ENCODE measurements at places on chromosomes 16 and 17. TPM values are rescaled to one million over a fixed set of nuclear protein-coding genes. Genes with fewer than 3 reads are reported as not detected.

- DNase-seq: no peak
Observed at GRCh38 chr17:79090443-79091225, 16.0 kb downstream of the ENGASE start.

DNA sequence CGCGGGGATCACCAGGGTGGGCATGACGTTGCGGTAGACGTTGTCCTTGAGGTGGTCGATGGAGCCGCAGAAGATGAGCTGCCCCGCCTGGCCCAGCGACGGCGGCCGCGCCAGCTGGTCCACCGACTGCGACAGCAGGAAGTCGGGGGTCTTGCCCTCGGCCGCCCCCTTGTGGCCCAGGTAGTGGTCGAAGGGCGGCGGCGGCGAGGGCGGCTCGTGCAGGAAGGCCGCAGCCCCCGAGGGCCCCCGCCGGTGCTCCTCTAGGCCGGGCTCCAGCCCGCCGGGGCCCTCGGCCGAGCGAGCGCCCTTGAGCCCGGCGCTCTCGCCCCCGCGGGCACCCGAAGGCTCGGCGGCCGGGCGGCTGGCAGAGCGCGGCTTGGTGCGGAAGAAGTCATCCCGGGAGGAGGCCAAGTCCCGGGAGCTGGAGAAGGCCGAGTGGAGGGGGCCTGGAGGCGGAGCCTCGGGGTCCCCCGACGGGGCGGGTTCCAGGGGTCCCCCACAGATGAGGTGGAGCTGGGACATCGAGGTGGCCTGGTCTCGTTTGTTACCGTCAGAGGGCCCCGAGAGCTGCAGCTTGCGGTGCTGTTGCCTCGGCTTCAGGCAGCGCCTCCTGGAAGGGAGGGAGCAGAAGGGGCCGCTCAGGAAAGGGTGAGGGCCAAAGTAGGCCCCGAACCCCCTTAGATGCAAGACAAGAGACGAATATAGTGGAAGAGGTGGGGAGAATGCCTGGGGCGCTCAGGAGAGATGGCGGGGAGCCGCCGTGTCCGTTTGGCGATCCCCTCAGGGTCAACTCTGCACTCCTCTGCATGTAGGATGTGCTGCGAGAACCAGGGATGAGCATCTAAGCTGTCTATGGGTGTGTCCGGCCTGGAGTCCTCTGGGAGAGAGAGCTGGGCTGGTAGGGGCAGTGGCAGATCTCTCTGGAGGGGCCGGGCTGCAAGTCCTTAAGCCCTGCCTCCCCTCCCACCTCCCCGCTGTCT is 8.8 kb downstream of the FAM171A2 start:
- no peak for DNase-seq

GRCh38 chr17:63931981-63932561 is at the start of gene CD79B:
Gene CD79B (minus strand): TSS chr17:63932331. CDS start chr17:63932261, 70 bp downstream.
- DNase-seq: no peak

- DNase-seq: no peak
Observed at GRCh38 chr16:101586-101985, 23.6 kb downstream of the MPG start.

GRCh38 chr16:85029981-85030401 is 2.4 kb downstream of the KIAA0513 start:
- DNase-seq: no peak

DNA sequence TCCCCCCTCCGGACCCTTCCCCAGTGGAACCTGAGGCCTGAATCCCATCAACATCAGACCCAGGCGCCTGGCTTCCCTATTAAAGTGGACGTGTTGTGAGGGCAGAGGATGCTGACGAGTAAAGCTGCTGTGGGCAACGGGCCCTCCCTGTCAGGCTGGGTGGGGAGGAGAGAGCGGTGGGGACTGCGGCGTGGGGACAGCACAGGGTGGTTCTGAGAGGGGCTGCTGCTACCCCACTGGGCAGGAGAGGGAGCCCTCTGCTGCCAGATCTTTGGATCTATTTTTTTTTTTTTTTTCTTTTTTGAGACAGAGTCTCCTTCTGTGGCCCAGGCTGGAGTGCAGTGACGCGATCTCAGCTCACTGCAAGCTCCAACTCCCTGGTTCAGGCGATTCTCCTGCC is 5.9 kb downstream of the CA5A start:
- peak; percentile 25 for DNase-seq

DNA sequence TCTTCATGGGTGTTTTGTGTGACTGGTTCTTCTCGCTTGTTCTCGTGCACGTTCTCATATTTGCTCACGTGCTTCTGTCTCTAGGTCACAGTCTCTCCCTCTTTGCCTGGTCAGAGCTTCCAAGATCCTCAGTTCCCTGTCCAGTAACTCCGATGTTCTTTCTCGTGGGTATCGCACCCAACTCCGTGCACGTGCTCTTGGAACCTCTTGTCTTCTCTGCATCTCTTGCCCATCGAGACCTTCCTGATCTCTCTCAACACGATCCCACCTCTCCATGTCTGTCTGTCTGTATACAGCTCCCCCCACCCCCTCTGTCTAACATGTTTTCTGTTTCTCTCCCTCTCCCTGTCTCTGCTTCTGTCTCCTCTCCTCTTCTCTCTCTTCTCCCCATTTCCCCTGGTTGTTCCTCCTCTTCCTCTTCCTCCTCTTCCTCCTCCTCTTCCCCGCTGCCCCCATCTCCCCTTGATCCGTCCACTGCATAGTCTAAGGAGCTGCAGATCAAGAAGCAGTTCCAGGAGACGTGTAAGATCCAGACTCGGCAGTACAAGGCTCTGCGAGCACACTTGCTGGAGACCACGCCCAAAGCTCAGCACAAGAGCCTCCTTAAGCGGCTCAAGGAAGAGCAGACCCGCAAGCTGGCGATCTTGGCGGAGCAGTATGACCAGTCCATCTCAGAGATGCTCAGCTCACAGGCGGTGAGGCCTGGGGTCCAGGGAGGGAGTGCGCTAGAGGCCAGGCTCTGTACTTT is 6.1 kb downstream of the HIRIP3 start:
- no peak for DNase-seq

GRCh38 chr17:79796444-79796762 is 474 bp downstream of the CBX8 start:
- DNase-seq: no peak

DNA sequence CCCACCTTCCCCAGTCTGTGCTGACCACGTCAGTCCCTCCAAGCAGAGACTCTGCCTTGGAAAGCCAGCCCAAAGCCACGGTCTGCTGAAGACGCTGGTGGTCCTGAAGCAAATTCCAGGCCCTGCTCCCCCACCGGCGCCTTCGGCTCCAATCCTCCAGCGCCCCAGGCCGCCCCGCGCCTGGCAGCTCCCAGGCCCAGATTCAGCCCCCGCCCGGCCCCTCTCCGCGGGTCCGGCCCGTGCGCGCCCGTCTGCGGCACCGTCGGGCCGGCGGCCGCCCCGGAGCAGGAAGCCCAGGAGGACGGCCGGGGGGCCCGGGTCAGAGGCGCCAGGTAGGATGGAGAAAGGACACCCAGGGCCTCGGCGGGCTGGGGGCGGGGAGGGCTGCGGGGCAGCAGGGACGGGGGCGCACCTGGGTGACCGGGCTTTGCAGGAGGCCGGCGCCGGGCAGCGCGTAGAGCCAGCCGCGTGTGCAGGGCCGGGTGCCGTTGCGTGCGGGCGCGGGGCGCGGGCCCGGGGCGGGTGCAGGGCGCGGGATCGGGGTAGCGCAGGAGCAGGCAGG is 594 bp upstream of the SLC22A31 start:
- DNase-seq: no peak

GRCh38 chr17:75897160-75898019 is 639 bp upstream of the TRIM65 start:
- no peak for DNase-seq

- peak; percentile 71 for DNase-seq
Observed at GRCh38 chr17:48544349-48545021, 424 bp downstream of the HOXB2 start.

DNA sequence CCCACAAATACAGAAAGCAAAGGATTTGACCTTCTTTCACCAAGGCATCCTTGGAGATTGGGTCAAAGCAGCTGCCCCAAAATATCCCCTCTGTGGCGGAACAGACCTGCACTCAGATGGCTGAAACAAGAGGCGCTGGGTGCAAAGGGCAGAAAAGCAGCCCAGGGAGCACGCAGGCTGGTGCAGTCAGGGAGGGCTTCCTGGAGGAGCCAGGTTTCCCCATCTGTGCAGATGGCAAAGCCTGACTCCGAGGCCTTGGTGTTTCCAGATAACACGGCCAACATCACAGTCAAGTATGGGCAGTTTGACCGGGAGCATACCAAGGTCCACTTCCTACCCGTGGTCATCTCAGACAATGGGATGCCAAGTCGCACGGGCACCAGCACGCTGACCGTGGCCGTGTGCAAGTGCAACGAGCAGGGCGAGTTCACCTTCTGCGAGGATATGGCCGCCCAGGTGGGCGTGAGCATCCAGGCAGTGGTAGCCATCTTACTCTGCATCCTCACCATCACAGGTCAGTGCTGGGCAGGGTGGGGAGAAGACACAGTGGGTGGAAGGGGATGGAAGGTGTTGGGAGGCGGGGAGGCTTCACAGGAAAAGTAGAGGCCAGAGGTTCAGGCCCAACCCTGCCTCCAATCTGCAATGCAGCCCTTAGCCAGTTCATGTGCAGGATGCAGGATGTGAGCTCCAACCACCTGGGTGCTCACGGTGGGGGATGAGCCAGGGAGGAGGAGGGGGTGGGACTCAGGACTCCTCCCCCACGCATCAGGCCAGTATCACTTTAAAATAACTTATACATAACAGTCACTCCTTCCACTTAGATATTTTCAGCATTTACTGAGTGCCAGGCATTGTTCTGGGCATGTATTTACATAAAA is 26.4 kb upstream of the BEAN1 start:
- no peak for DNase-seq

TPSG1 gene
- not detected for total RNA-seq

TELO2 gene
- total RNA-seq: 35.6 TPM

RAB40B gene
- 5.8 TPM for total RNA-seq
